Peyer's patch (tissue), 4 donors: ENCODE measurements at places on chromosomes 16 and 17. TPM values are rescaled to one million over a fixed set of nuclear protein-coding genes. Genes with fewer than 3 reads are reported as not detected.

DNA sequence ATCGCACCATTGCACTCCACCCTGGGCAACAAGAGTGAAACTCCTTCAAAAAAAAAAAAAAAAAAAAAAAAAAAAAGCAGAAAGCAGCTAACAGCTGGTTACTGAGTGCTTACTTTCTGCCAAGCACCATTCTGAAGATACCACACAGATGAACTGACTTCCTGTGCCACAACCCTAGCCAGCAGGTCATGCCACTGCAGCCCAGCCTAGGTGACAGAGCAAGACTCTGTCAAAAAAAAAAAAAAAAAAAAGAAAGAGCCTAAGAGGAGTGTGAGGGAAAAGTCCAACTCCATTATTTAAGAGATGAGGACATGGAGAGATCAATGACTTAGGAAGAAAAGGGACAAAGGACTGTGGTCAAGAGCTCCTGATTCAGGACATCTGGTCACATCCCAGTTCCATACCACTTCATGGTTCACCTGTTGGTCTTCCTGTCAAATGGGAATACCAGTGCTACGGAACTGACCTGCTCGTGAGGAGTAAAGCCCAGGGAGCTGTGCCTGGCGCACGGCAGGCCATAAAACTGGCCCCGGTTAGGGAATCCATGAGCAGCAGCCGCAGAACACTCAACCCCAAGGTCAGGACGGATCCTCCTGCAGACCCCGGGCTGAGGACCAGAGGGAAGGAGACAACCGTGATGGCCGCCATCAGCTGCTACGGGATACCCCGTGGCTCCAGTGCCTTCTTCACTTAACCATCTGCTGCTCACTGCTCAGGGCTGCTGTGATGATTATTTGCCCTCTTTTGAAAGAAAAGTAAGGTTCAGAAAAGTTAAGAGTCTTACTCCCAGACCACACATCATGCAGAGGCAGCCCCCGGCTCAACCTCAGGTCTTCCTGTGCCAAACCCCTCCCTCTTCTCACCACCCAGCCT, 950 bp downstream of the KLHDC4 start:
- no peak for DNase-seq

DNA sequence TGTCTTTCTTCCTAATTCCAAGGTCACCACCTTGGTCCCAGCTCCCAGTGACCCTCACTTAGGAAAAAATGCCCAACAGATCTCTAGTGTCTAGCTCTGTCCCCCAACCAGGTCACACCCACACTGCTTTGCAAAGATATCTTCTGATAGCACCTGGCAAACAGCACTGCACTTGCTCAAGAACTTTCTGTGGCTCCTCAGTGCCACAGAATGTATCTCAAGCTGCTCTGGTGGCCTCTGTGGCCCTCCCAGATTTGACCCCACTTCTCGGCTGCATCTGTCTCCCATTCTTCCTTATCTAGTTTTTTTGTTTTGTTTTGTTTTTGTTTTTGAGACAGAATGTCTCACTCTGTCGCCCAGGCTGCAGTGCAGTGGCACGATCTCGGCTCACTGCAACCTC, 5.0 kb downstream of the ZNF688 start:
- DNase-seq, result no peak

- DNase-seq, result no peak
Observed at GRCh38 chr16:50801036-50801435, 59.1 kb downstream of the CYLD start.

DNA sequence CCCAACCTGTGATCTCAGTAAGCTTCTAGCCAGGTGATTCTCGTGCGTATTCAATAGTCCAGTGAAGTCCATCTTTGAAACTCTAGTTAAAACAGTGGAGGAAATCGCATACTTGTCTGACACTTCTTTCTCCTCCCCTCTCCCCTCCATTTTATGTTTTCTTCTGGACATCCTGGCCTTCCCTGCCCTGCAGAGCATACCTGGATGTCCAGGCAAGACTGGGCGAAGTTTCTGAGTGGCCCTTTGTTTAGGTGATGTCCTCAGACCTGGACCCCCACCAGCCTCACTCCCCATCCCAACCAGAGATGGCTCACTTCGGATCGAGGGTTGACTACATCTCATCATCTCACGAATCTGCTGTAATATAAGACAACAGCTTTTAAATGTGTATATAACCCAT, 65.7 kb downstream of the CCDC182 start:
- DNase-seq, result no peak

DNA sequence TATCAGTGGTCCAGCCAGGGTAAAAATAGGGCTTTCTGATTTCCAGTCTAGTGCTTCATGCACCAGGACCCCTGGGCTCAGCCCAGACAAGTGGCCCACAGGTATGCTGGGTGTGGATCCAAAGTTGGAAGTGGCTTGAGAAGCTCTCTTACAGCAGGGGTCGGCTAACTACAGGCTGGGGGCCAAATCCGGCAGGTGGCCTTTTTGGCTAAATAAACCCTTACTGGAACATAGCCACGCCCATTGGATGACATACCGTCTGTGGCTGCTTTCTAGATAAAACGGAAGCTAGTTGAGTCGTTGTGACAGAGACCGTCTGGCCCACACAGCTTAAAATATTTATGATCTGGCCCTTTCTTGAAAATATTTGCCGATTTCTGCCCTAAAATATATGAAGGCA, 119.0 kb upstream of the CDC42EP4 start:
- no peak for DNase-seq

- DNase-seq, result no peak
Observed at GRCh38 chr17:1606352-1606985, 22.2 kb downstream of the SLC43A2 start.

- DNase-seq, result peak; percentile 52
Observed at GRCh38 chr16:25177831-25178688, 38.7 kb upstream of the AQP8 start.

GRCh38 chr16:66481081-66481942, 54.2 kb downstream of the BEAN1 start:
- DNase-seq, result no peak

- DNase-seq, result no peak
Observed at GRCh38 chr16:78895681-78896080, 704.9 kb downstream of the MAF start.

GRCh38 chr16:87273471-87274030, 43.6 kb downstream of the C16orf95 start:
- DNase-seq, result no peak

DNA sequence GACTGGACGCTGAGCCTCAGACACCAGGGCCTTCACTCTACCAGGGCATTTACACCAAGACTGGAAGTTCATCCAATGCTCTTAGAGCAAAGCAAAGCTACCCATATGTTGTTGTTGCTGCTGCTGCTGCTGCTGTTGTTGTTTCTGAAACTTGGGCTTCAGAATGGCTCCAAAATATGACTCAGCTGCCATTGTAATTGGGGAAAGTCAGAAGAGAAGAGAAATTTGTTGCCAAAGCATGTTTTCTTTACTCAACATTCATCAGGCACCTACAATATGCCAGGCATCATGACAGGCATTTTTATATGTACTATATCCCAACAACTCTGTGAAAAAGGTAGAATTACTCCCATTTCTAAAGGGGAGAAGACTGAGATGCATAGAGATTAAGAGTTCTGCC, 11.9 kb downstream of the KRT32 start:
- DNase-seq, result no peak

- peak; percentile 44 for DNase-seq
Observed at GRCh38 chr17:48814504-48814903, 2.5 kb downstream of the TTLL6 start.

- DNase-seq, result no peak
Observed at GRCh38 chr17:55155856-55156560, 108.8 kb upstream of the HLF start.

DNA sequence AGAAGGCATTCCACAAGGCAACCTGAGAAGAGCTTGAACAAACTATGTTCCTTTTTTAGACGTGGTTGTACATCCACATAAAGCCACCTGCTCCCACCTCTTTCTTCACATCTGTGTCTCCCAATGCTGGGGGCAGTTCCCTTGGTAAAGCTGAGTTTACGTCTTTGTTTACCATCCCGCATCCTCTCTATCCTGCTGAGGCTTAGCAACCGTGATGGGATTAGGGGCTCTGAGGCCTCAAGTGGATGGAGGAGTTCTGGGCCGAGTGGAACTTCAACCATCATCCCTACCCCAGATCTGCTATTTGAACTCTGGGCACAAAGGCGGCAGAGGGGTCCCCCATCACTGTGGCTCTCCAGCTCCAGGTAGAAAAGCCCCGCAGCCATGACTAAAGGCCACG, 94.2 kb upstream of the CREBBP start:
- DNase-seq, result no peak

DNA sequence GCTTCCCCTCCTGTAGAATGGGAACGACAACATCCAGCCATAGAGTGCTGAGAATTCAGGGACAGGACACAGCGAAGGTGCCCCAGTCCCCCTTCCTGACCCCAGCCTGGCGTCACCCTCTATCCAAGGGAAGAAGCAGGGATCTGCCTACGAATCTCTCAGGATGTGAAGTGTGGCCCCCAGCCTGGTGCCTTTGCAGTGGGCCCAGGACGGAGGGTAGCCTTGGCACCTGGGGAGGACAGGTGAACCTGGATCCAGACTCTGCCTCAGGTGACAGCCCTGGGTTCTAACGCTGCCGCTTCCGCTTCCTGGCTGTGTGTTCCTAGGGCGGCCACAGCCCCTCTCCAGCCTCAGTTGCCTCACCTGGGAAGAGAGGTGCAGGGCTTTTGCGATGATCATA, 36.4 kb downstream of the JPH3 start:
- DNase-seq, result no peak

DNA sequence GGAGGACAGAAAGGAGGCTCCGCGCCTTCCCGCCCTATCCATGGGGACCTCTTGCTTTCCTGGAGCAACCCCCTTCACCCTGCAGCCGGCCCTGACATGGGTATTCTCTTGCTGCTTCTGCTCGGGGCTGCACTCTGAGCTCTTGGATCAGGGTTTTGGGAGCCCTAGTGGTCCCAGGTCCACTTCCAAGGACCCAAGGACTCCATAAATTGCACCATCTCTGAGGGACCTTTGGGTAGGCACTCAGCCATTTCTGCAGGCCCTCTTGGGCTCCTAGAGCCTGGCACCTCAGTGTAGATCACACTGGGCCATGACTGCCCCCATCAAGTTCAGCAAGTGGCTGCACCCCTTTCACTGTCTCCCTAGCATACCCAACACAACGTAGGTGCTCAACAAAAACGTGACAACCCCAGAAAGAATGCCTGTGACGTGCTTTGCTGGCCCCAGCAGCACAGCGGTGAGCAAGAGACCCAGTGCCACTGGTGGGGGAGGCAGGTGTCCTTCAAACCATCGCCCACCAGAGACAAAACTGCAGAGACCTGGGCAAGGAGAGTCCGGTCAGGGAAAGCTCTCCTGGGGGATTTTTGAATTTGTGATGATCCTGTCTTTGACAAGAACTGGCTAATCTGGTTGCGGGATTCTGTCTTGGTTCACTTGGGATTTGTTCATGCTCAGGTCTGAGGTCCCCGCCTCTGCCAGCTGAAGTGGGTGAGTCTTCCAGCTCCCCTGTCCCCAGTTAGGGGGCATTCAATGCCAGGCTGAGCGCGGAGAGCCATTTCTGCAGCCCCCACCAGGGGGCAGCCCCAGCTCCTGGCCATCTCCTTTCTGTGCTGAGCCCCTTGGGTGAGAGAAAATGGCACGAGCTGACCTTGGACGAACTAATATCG, 2.5 kb upstream of the RAB11FIP4 start:
- peak; percentile 25 for DNase-seq

DNA sequence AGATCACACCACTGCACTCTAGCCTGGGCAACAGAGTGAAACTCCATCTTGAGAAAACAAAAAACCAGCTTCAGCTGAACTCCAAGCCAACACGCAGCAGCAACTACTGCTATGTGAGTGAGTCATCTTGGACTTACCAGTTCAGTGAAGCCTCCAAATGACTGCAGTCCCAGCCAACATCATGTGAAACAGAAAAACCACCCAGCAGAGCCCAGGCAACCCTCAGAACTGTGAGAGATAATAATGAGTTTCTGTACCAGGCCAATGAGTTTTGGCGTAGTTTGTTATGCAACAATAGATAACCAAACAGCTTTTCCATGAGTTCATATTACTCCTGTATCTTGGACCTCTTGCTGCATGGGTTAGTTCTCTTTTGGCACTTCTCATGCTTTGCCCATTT, 23.3 kb downstream of the PHF12 start:
- no peak for DNase-seq

GRCh38 chr17:78317794-78318400, 42.0 kb downstream of the SOCS3 start:
- no peak for DNase-seq

DNA sequence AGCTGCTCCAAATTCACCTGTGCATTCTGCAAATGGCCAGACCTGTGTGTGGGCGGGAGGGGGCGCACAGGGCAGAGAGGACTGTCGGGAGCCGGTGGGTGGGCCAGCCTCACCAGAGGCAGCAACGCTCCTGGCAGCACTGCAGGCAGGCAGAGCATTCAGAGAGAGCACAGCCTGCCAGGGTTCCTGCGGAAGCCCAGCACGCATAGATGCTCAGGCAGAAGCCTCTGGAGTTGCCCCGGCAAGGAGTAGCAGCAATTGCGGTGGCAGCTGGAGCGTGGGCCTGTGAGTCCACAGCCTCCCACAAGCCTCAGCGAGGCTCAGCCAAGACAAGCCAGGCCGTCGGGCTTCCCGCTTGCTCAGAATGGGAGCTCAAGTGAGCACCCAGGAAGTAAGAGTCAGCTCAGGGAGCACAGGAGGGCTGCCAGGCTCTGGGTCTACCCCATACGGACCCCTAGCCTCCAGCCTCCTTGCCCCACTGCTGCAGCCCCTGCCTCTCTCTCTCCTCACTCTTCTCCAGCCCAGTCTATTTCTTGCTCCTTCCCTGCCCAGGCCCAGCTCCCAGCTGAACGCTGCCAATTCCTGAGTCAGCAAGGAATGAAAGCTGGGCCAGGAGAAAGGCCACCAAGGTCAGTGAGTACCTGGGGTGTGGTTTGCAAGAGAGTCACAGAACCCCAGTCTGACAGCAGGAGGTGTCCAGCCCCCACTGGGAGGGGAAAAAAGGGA, 9.6 kb downstream of the EMC6 start:
- DNase-seq, result no peak

ANKFN1 gene
- total RNA-seq, result 0.95 TPM

RRN3 gene
- total RNA-seq, result 46.2 TPM

KRT32 gene
- not detected for total RNA-seq

BICDL2 gene
- total RNA-seq, result 44.6 TPM

MRC2 gene
- 19.2 TPM for total RNA-seq

SSTR5 gene
- total RNA-seq, result not detected

PLLP gene
- total RNA-seq, result 1.7 TPM

WFIKKN2 gene
- not detected for total RNA-seq

PPY gene
- total RNA-seq, result not detected

TNFRSF12A gene
- total RNA-seq, result 56.4 TPM

KRT20 gene
- 803 TPM for total RNA-seq
